KBM-7 (cell line): ENCODE measurements at places on chromosomes 2 and 18.

DNA sequence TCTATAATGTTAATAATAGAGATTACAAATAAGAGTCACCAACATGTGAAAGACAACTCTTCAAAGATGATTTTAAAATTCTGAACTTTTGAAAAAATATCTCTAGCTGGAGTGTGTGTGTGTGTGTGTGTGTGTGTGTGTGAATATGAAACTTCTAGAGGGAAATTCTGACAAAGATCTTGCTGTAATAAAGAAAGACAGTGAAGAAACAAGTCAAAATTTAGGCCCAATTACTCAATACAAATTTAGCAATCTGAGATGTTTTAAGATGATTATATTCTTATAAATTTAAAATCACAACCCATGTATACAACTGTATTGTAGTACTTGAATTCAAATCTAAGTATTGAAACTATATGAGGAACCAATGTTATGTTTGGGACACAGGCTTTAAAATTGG, 57.2 kb upstream of the UGP2 start:
- no peak for DNase-seq

GRCh38 chr18:63261029-63261428, 58.5 kb downstream of the BCL2 start:
- DNase-seq: no peak

GRCh38 chr18:551404-552061, 28.6 kb upstream of the CETN1 start:
- no peak for DNase-seq

- no peak for DNase-seq
These were observed 47.1 kb downstream of the CNGA3 start for GRCh38 chr2:98393354-98393753.

DNA sequence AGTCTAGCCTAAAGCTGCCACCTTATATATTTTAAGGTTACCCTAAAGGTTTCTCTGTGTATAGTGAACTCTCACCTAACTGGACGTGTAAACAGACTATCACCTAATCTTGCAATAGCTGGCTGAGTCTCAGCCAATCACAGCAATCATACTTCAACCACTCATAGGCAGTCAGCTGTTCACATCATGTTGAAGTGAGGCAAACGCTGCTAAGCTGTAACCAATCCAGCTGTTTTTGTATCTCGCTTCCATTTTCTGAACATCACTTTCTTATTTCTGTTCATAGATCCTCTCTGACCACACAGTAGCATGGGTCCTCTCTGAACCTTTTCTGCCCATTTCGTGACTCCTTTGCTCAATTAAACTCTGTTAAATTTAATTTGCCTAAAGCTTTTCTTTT, 468.2 kb upstream of the POU3F3 start:
- no peak for DNase-seq

GRCh38 chr18:2400701-2401196, 170.6 kb downstream of the METTL4 start:
- DNase-seq: peak; percentile 25

- no peak for DNase-seq
These were observed 9.2 kb downstream of the POU3F3 start for GRCh38 chr2:104863146-104863467.

DNA sequence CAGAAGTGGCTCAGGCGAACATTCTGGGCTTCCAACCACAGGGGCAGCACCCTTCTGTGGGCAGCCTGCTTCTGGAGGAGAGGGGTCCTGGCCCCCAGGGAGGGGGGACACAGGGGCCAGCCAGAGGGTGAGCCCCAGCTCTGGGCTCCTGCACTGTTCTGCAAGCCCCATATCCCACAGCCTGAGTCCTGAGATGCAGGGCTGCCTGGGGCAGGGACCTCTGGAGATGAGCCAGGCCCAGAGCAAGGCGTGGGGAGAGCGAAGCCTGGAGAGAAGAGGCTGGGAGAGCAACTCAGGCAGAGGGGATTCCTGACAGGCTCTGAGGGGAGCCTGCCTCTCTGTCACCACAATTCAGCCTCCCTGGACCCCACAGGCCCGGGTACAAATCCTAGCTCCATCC, 13.5 kb upstream of the PRSS56 start:
- DNase-seq: no peak

GRCh38 chr2:236576087-236576486, 6.5 kb downstream of the ACKR3 start:
- DNase-seq: no peak

- DNase-seq: no peak
These were observed 32.2 kb downstream of the PLEKHA3 start for GRCh38 chr2:178512484-178512883.

GRCh38 chr2:40454321-40454720, 2.4 kb upstream of the SLC8A1 start:
- no peak for DNase-seq

- peak; percentile 66 for DNase-seq
These were observed 19.5 kb downstream of the NFE2L2 start for GRCh38 chr2:177245010-177245422.

- no peak for DNase-seq
These were observed 108.8 kb downstream of the RND3 start for GRCh38 chr2:150378686-150379085.

DNA sequence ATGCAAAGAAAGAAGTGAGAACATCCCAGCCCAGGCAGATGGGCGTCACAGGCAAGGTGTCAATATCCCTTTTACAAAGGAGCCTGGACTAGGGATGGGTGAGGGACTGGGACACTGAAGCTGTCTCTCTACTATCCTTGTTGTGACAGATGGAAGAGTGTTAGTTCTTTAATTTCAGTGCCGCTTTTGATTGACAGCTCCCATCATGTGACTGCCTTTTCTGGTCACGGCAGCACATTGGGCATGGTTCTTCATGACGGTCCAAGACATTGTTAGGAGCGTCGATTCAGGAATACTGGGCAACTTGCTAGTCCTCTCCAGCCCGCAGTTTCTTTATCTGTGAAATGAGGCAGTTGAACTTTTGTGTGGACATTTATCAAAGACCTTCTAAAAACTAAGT, 42.4 kb upstream of the KIF5C start:
- DNase-seq: no peak

DNA sequence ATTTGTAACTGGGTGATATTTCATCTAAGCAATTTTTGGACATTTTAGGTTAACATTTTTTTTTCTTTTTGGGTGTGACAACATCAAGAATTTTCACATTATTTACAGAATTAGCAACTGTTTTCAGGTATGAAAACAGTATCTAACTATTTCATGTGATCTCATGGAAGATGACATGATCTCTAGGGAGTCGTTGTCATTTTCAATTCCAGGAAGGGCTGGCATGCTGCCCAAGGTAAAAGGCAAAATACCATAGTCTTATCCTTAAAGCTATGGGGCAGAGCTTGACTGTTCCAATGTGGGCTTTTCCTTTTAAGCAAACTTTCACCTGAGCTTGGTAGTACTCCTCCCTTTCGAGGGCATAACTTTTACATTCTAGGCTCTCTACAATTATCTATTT, 443.7 kb downstream of the DSEL start:
- no peak for DNase-seq

DNA sequence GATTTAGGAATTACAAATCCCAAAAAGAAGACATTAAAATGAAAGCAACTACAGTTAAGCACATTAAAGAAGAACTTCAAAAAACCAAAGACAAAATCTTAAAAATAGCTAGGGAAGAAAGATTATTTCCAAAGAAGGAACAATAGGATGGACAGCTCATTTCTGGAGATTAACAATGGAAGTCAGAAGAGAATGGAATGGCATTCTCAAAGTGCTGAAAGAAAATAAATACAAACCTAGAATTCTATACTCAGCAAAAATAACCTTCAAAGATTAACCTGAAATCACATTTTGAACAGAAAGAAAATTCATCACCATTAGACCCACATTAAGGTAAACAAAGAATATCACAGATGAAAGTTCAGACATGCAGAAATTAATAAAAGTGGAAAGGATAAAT, 229.2 kb downstream of the HDAC4 start:
- DNase-seq: no peak

DNA sequence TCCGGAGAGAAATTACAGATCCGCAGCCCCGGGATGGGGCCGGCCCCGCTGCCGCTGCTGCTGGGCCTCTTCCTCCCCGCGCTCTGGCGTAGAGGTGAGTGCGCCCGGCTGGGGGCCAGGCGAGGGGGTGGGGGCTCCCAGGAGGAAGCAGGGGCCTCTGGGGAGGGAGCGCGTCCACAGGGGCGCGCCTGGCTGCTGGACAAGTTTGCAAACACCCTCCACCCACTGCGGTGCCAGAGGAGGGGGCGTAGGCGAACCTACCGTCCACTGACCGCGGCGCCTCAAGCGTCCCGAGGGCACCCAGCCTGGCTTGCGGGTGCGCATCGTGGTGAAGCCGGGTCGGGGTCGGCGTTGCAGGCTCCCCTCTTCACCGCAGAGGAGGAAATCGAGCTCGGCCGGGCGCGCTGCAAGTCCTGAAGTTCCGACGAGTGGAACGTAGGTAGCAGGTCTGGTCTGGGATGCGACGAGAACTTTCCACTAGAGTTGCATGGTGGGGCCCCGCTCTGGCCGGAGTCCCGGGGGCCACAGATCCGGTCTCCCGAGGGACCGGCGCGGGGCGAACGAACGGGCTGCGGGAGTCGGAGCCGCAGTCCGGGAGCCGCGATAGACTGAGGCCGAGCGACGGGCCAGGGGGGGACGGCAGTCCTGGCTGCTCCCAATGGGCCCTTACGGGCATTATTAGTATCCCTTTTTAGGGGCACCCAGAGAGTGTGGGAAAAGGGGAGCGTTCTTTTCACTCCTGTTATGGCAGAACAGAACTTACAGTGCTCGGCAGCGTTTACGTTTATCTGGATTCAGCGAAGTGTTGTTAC, 502 bp downstream of the MERTK start:
- peak; percentile 53 for DNase-seq

DNA sequence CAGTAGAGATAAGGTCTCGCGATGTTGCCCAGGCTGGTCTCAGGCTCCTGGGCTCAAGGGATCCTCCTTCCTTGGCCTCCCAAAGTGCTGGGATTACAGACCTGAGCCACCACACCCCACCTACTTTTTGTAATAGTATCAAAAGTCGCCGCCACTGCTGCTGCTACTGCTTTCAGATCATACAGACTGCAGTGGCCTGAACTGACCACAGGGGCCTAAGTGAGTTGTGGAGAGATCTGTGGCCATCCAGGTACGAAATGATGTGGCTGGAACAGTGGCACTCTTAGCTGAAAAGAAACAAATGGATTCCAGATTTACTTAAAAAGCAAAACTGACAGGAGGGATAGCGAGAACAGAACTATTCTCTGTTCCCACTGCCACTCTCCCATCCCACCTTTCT, 32.9 kb upstream of the POMC start:
- DNase-seq: no peak

DNA sequence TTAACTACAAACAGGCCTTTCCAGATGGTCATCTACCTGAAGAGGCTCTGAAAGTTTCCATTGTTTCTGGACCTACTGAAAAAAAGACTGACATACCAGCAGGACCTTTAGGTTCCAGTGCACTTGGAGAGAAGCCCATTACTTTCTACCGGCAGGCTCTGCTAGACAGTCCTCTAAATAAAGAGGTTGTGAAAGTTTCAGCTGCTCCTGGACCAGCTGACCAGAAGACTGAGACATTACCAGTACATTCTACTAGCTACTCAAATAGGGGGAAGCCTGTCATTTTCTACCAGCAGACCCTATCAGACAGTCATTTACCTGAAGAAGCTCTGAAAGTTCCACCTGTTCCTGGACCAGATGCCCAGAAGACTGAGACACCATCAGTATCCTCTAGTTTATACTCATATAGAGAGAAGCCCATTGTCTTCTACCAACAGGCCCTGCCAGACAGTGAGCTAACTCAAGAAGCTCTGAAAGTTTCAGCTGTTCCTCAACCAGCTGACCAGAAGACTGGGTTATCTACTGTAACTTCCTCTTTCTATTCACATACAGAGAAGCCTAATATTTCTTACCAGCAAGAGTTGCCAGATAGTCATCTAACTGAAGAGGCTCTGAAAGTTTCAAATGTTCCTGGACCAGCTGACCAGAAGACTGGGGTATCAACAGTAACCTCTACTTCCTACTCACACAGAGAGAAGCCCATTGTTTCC, 65.8 kb downstream of the ALMS1 start:
- peak; percentile 11 for DNase-seq

DNA sequence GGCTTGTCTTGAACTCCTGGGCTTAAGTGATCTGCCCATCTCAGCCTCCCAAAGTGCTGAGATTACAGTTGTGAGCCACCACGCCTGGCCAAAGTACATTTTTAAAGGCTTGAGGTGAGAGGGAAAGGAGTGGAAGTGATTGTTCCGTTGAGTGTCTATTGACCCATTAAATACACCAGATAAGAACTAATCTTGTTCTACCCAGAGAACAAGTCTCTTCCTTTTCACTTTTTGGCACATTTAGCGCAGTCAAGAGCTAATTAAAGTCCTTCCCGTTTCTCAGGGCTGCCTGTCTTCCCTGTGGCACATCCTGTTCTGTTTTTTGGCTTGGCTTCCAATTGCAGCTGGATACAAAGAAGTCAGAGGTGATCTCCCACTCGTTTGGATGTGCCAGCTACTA, 172.3 kb downstream of the ALPK2 start:
- DNase-seq: peak; percentile 9

GRCh38 chr2:178910005-178910404, 102.8 kb upstream of the TTN start:
- no peak for DNase-seq

- DNase-seq: no peak
These were observed 423.3 kb downstream of the CMPK2 start for GRCh38 chr2:6442252-6442985.

- no peak for DNase-seq
These were observed 52.9 kb downstream of the SCG2 start for GRCh38 chr2:223549215-223549614.

GRCh38 chr2:119792907-119793312, 33.2 kb downstream of the PTPN4 start:
- peak; percentile 3 for DNase-seq

DNA sequence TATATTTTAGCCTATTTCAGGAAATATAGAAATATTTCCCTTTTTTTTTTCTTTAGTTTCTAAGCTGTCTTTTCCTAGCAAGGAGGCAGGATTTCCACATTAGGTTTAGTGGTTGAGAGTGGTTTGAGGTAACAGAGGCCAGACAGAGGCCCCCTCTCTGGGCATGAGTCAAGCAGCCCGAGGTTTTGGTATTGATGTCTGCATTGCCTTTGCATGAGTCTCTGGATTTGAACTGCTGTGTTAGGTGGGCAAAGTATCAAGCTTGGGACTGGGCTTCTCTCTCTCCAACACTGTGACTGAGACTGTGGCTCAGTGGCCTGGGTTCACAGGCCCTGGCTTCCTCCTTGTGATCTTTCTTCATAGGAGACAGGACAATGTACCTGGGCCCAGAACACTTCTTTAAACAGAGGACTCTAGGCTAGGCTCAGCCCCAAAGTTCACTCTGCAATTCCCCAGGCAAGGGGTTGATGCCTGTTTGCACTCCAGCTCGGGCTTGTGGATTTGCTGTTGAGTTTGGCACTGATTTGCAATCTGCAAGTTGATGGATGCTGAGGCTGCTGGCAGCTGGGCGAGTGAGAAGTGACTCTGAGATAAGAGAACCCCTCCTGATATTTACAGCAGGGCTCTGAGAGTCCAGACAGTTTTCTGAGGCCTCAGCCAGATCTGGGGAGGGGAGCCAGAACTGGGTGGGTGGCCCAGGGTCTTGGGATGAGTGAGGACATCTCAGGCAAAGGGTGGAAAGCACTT, 271.2 kb downstream of the EN1 start:
- no peak for DNase-seq
